AML-193 (cell line): ENCODE measurements at places on chromosomes 11 and 22.

DNA sequence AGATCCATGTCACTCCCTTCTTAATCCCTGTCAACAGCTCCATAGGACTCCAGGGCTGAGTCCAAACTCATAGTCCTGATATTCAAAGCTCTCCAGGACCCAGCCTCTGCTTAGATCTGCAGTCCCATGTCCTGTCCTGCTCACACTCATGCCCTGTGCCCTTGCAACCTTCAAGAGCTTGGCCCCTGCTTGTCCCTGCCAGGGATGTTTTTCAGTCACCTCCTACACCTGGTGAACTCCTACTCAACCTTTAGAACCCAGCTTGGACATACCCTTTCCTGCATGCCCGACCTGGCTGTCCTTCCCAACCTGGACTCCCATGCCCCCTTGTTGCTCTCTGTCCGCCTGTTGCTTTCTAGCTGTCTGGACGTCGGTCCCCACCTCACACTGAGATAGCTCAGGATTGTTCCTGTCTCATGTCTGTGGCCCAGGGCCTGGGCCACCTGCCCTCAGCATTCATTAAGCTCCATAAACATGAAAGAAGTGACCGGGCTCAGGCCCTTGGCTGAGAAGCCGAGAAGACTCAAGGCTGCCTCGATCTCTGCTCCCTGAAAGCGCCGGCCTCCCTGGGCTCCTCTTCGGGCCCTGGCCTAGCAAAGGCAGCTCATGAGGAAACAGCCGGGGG is 48.8 kb upstream of the RTL6 start:
- DNase-seq: no peak

DNA sequence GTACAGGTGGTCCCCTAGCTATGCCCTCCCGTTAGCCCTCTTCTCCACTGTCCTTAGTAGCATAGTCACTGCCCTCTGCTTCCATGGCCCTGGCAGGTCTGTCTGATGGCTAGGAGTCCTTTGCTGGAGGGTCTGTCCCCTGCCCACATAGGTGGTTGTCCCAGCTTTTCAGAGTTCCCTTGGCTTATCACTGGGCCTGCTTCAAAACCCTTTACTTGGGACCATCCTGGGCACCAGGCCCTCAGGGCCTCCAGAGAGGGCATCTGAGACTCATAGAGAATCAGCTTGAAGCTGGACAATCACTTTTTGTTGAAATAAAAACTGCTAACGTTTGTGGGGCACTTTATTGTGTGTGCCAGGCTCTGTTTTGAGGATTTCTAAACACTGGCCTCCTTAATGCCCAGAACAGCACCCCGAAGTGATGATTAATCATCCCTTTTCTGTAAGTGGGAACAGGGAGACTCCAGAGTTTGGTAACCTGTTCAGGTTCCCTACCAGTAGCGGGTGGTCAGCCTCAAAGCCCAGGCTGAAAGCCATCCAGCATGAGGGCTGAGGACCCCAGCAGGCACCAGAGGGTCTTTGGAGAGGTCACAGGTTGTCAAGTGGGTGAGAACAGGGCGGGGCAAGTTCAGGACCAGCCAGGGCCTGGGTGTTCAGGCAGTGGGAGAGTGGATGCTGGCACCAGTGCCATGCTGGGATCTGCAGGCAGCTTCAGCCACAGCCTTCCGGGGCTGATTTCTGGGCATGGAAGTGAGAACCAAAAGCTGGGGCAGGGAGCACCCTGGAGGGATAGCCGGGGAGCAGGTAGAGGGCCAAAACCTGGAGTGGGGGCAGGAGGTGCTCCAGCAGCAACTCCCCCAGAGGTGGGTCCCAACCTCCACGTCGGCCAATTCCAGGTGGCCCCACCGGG is 495 bp upstream of the KCNK4 start:
- DNase-seq: no peak

- DNase-seq: no peak
Measured at GRCh38 chr11:69115586-69116560, 39.9 kb upstream of the SMIM38 start.

DNA sequence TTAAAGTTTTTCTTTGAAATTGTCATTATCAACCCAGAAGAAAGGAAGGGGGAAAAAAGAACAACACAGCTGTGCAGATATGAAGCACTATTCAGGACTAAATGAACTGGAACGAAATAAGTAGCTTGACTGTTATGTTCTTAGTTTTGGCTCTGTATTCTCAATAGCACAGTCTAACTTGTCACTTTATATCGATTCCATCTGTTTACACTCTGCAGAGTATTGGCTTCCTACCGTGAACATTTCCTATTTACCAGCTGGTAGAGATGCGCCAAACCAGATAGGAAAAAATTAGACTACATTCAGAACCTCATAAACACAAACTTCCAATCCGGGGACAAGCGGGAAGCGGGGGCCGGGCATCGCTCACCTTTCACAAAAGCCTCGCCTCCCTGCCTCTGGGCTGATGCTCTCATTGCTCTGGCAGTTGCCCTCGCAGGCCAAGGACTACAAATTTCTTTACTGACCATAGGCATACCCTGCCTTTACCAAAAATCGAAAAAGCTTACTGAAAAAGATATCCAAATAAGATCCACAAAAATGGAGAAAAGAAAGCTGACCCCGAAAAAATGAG is 66.2 kb downstream of the EFCAB6 start:
- no peak for DNase-seq

- no peak for DNase-seq
Measured at GRCh38 chr22:49100316-49100715, 727.4 kb downstream of the BRD1 start.

GRCh38 chr11:70951139-70951804 is 301.1 kb downstream of the SHANK2 start:
- DNase-seq: no peak

DNA sequence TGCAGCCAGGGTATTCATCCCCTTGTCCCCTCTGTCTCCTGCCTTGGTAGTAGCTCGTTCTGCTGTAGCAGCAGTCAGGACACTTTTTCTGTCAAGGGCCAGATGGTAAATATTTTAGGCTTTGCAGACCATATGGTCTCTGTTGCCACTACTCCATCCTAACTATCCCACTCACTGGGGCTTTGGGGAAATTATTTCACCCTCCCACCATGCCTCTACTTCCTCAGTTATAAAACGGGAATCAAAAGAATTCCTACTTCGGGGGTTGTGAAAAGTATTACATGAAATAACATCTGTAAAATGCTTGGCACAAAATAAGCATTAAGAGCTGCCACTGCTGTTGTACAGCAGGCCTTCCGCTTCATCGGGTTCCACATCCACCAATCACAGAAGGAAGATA is 89.9 kb upstream of the LDLRAD3 start:
- no peak for DNase-seq

DNA sequence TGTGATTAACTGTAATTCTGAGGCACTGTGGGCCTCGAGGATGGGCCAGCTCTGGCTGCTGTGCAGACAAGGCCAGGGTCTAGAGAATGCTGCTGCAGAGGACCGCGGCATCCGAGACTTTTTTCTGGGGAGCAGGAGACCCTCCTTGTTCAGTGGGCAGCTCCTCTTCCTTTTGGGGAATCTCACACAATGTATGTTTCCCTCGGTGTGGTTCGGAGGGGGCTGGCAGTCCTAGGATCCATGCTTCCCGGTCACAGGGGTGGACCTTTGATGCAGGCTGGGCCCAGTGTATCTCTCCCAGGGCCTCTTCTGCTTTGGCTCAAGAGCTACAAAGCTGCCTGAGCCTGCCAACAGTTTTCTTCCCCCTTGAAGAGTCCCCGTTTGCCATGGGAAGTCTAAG is 31.5 kb downstream of the MYEOV start:
- DNase-seq: no peak

DNA sequence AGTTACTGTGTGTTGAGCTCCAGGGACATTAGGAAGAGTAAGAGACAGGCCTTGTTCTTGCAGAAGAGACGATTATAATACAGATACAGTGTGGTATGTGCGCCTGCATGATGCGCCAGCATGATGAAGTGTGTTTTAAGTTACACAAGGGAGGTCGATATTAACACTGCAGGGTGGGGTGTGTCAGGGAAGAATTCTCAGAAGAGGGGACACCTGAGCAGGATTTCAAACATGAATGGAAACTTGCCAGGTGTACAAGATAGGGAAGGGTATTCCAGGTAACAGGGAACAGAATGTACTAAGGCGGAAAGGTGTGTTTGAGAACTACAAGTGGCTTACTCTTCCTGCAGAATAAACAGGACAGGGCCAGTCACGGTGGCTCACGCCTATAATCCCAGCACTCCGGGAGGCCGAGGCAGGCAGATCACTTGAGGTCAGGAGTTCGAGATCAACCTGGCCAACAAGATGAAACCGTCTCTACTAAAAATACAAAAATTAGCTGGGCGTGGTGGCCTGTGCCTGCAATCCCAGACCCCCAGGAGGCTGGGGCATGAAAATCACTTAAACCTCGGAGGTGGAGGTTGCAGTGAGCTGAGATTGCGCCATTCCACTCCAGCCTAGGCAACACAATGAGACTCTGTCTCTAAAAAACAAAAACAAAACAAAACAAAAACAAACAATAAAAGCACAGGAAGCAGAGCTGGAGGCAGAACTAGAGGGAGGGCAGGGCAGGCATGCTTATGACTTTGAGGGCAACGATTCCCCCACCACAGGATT is 59.0 kb downstream of the SYN3 start:
- DNase-seq: no peak

DNA sequence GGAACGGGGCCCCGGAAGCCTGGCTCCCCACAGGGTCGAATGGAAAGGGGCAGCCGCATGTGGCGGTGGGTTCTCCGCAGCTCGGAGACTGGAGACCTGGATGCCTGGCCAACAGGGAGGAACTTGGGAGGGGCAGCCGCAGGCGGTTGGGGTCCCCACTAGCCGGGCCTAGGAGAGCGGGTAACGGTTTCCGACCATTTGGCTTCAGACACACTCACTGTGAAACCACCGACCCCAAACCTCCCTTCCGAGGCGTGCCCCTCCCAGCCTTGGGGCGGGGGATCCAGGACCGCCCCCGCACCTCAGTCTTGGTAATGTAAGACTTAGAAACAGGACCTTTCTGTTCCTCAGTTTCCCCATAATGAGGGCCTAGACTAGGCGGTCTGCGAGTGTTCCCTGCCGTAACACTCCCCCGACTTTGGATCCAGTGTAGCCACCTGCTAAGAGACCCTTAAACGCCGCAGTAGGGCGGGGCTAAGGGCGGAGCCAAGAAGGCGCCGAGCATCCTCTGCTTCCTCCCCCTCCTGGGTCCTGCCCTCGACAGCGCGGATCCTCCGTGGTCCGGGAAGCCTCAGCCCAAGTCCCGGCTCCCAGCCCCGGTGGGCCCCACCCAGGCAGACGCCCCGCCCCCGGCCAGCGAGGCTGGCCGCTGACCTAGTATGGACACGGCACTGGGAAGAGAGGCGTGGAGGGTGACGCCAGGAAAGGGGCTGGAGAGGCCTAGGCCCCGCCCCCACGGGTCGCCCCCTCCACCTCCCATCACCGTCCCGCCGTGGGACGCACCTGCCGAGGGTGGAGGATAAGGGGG is 1.8 kb upstream of the RASGRP2 start:
- peak; percentile 52 for DNase-seq

GRCh38 chr11:12938590-12939247 is 70.4 kb upstream of the RASSF10 start:
- DNase-seq: no peak

DNA sequence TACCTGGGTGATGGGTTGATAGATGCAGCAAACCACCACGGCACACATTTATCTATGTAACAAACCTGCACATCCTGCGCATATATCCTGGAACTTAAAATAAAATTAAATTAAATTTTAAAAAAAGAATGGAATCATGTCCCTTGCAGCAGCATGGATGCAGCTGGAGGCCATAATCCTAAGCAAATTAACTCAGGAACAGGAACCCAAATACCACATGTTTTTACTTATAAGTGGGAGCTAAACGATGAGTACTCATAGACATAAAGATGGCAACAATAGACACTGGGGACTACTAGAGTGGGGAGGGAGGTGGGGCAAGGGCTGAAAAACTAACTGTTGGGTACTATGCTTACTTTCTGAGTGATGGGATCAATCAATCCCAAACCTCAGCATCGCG is 40.9 kb downstream of the CWC15 start:
- DNase-seq: no peak

DNA sequence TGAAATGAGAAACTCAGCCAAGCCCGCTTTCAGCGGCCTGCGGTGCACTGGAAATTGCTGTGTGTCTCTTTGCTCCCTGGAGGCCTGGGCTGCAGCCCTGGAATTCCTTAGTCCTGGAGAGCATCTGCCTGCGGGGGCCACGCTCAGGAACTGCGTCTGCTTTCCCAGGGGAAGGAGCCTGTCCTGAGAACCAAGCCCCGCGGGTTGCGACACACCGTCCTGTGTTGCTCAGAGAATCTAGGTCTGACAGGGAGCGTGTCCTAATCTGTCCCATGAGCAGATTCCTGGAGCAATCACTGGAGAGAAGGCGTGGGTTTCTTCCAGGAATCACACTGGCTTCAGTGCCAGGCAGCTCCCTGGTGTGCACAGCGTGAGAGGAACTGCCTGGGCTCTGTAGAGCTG is 708.1 kb downstream of the BRD1 start:
- no peak for DNase-seq

DNA sequence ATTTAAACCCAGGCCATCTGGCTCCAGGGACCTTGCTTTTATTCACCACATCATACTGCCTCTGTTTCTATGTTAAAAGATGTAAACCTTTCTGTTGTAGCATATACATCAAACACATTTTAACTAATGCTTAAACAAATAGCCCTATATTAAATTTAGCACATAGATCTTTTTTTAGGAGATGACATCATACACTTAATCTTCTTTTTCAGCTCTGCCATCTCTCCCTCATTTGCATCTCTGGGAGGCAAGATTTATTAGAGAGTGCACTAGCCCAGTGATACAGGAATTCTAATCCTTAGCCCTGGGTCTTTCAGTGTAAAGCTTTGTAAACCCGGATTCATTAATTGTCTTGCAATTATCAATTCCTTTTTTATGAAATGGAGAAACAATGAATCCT is 13.6 kb downstream of the OR5D16 start:
- DNase-seq: no peak

DNA sequence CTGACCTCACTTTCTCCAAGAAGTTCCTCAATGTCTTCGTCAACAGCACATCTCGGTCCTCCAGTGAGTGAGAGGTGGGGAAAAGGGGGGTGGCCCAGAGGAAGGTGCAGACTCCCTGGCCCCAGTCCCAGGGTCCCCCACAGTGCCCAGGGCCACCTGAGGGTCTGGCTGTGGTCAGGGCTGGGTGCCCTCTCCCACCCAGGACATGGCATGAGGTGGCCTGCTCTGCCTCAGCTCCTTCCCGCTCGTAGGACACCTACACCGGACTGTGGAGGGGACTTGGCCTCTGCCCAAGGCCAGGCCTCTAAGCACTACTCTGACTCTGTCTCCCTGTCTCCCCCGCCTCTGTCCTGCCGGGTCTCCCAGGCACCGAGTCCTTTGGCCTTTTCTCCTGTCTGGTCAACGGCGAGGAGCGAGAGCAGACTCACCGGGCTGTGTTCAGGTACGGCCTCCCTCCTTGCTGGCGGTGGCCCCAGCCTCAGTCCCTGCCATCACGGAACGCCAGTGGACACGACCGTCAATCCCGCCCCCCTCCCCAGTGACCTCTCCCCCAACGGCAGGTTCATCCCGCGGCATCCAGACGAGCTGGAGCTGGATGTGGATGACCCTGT is 4.5 kb downstream of the MAPK8IP2 start:
- no peak for DNase-seq

DNA sequence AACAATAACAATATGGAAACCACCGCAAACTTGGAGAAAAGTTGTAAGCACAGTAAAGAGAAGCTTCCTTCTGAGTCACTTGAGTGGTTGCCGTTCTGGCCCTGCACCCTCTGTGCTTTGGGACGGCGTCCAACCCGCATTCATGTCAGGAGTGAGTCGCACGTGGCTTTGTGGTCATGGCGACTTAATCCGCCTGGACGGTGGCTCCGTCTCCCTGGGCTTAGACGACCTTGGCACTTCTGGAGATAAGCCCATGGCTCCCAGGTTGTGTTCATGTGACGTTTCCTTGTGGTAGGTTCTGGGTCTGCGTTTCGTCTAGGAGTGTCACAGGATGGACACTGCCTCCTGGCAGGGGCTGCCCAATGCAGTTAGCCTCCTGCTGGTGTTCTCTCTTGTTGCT is 40.5 kb downstream of the TPCN2 start:
- no peak for DNase-seq
